ENCODE measurements at places on chromosomes 4 and X.

GRCh38 chr4:107247738-107248137 lies 211.6 kb upstream of the DKK2 start:
- DNase-seq = no peak

DNA sequence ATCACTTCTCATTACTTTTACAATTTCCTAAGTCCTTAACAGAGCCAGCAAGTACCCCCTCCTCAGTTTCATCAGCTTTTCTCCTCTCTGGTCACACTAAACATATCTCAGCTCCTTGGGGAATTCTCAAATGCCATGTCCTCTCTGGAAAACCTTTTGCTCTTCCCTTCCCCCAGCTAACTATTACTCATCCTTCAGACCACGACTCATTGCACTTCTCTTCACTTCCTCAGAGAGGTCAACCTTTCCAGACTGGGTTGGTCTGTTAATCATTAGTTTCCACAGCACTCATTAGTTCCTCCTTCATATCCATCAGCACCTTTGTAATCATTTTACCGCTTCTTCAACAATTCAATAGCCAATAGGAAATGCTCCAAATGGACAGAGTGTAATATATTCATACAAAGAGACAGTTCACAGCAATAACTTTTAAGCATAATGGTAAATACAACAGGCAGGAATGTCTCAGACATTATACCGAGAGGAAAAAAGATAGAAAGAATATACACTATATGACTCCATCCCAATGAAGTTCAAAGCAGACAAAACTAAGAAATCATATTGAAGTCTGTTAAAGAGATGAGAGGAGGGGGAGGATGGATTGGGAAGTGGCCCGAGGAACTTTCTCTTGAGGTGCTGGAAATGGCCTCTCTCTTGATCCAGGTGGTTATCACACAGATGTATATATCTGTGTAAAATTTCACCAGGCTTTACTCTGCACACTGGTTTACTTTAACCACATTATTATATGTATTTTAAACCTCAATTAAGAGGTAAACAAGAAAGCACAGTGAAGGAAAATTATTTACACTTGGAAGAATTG lies 39.6 kb downstream of the DDX60L start:
- DNase-seq = no peak

DNA sequence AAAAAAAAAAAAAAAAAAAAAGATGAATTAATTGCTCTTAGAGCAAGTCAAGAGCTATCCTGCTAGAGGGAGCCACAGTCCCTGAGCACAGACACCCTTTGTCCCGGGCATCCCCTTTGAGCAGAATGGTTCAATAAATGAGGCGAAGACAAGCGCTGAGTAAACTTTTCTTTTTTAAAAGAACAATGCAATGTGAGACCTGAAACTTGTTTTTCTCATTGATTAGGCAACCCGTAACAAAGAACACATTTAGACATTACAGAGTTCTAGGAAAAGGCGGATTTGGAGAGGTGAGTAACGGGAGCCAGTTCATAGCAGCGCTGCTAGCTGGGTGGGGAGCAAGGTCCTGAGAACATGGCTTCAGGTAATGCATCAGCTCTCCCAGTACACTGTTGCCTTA lies 46.1 kb downstream of the GRK4 start:
- no peak for DNase-seq

DNA sequence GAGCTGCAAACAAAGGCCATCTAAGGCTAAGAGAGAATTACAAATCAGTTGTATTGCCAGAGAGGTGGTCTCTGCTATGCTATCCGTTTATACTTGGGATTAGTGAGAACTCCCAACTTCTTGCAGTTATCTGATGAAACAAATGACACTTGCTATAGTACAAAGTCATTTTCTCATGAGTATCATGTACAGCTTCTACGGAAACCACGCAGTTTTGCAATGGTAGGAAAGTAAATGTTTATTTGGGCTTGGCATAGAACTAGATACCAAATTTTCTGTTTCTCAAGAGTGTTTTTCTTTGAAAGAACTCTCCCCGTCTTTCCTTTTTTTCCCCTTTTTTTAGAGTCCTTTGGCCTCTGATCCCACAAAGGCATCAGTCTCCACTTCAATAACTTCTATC lies 128.2 kb upstream of the ENPEP start:
- DNase-seq = no peak

- DNase-seq = no peak
Measured at GRCh38 chr4:148166132-148166591, 276.1 kb downstream of the NR3C2 start.

GRCh38 chrX:127571834-127572233 lies 480.4 kb downstream of the ACTRT1 start:
- no peak for DNase-seq

- no peak for DNase-seq
Measured at GRCh38 chr4:126778348-126778747, 854.4 kb upstream of the INTU start.

DNA sequence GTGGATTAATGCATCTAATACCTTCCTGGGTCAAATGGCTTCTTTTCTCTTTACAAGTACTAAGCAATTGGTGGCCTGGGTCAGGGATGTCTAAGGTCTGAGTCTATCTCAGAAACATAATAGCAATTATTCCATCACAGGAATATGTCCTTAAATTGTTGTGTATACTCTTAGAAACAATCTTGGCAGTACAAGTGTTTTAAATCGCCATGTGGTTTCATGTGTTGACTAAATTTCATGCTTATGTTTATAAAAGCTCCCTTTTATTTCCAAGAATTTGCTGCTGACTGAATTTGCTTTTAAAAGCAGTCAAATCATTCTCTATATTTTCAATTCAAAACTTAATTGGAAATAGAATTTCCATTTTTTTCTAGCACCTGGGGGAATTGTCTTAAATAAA lies 125.3 kb upstream of the PACRGL start:
- no peak for DNase-seq

DNA sequence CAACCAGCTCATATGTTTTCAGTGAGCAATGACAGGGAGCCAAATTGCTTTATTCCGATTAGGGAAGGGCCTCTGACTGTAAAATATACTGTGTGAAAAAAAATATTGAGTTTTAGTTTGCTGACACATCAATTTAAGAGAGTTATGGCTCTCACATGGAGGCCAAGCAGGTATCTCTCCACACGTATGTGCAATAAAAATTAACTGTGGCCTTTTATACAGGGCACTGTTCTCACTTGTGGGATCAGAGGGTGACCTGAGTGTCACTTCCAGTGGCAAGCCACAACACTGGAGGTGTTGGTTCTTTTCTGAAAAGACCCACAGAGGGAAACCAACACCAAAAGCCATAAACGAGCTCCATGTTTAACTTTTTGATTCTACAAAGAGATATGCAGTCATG lies 462.8 kb downstream of the MID1IP1 start:
- DNase-seq = no peak

GRCh38 chr4:34636623-34637022 lies 1607.7 kb downstream of the ARAP2 start:
- DNase-seq = no peak

DNA sequence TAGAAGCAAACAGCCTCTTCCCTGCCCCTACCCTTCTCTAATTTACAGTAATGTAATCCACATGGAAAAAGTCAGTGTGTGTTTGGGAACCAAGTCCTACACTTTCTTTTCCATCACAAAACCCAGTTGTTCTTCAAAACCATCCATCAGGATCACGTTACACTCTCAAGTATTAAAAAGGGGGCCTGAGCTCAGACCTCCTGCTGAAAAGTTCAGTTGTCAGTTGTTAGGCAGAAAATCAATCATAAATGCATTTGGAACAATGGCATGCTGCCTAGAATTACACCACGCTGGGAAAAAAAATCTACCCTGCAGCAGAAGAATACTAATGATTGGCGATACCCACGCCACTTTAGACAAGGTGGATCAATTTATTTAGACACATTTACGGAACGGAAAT lies 236.5 kb downstream of the PARM1 start:
- no peak for DNase-seq

DNA sequence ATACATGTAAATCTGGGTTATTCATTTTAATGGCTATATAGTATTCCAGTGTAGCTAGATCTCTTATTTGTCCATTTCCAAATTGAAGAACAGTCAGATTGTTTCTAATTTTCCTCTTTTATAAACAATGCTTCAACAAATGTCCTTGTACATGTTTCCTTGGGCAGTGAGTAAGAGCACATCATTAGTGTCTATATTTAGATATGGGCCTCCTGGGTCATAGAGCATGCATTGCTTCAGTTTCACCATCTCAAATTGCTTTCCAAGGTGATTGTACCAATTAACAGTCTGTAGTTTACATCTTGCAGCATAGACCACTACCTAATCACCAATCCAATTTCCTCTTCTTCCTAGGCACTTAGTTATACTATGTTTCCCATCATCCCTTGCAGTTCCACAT lies 13.4 kb downstream of the PHKA2 start:
- no peak for DNase-seq

DNA sequence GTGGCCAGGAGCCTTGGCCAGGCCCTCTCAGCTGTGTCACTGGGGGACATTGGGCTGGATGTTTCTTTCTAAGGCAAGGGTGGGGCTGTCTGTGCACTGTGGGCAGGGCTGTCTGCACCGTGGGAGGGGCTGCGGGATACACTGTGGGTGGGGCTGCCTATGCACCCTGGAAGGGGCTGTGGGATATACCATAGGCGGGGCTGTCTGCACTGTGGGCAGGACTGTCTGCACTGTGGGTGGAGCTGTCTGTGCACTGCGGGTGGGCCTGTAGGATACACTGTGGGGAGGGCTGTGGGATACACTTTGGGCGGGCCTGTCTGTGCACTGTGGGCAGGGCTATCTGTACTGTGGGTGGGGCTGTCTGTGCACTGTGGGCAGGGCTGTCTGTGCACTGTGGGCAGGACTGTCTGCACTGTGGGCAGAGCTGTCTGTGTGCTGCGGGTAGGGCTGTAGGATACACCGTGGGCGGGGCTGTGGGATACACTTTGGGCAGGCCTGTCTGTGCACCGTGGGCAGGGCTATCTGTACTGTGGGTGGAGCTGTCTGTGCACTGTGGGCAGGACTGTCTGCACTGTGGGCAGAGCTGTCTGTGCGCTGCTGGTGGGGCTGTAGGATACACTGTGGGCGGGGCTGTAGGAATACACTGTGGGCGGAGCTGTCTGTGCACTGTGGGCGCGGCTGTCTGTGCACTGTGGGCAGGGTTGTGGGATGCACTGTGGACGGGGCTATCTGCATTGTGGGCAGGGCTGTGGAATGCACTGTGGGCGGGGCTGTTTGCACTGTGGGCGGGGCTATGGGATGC lies 31.1 kb downstream of the ACOX3 start:
- peak; percentile 69 for DNase-seq

DNA sequence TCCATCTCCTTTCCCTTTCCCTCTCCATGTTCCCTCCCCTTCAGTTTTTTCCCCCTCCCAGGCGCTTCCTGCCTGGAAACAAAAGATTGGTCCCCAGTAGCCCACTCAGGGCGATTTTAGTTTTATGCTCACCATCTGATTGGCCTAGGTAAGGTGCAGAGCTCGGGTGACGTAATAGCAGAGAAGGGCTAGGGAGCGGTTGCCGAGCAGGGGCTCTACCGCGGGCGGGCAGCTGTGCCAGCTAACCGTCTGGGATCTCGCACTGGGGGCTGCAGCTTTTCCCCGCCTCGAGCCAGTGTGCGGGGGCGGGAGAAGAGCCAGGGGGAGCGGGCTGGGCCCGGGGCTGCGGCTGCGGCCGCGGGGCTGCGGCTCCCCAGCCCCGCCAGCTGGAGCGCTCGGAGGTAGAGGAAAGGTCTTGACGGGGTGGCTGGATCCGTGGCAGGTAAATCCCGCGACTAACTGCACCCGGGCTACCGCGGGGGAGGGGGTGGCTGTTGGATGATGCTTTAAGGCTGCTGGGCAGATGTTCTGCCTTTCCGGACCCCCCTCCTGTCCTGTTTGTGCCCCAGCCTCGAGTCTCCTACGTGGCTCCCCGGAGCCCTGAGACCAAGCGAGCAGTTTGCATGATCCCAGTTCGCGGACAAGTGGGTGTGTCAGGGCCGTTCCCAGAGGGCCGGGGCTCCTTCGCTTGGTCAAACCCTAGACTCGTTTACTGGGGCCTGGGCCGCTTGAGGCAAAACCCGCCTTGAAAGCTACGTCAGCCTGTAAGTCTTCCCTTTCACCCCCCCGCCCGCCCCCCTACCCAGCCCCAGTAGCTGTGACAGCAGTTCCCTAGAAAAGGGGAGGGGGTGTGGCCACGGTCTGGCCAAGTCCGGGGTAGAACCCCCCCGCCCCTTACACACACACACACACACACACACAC lies at the start of gene PAK3:
PAK3 (plus strand) TSS at position 218 of the 922 bp plus-strand sequence. CDS start 26,913 bp downstream, outside the sequence.
- DNase-seq = peak; percentile 3

GRCh38 chr4:23485801-23486200 lies 404.0 kb downstream of the PPARGC1A start:
- DNase-seq = no peak

GRCh38 chrX:44343412-44344141 lies at the start of gene EFHC2:
EFHC2 (minus strand) TSS chrX:44343672; CDS start chrX:44343588, 84 bp downstream.
- peak; percentile 55 for DNase-seq

DNA sequence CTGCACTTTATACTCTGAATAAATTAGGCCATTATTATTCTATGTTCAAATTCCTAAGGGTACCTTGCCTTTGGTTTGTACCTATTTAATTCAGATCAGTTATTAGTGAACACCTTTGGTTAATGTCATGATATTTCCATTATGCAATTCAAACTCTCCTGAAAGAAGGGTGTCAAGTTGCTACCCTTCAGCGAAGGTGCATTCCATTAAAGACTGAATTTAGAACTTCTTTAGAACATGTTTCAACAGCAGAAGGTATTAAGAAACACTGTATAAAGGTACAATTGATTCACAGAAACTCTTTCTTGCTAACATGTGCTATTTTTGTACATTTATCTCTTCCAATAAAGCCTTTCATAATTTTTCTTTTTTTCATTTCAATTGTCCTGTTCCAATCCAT lies 1545.4 kb upstream of the PCDH10 start:
- no peak for DNase-seq

DNA sequence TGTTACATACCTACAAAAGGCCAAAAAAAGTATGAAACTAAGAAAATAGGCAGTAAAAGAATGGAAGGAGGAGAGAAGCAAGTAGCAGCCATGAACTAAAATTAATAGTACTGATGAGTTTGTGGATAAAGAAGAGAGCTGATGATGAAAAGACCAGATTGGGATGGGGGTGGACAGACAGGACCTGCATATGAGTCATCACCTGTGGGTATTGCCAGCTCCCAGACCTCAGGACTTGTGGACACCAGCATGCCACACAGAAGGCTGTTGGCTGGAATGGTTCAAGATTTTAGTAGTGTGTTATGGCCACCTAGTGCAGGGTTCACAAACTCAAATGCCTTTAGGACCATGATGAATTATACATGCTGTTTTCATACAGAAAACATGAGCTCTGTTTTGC lies 58.9 kb downstream of the ARX start:
- no peak for DNase-seq

DNA sequence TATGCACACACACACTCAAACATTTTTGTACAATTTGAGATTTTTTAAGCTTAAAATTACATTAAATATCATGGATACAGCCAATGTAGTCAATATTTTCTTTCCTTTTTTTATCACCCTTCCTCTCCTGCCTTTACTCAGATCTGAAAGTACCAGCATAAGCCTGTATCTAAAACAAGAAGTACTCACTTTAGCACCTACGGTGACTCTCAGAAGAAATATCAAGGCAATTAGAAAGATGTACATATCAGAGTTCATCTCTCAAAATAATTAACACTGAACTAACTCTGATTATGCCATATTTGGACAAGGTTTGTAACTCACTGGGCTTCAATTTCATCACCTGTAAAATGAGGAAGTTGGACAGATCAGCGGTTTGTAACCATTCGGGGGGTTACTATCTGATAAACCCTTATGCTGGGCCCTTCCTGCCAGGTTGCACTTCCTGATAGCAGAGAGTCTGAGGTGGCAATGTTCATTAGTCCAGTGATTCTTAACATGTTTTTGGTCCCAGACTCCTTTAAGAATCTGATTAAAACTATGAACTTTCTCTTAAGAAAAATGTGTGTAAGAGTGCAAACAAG lies 5.7 kb upstream of the GPR174 start:
- no peak for DNase-seq

Measured in activated gamma-delta T cell (primary cell).